ENCODE measurements at places on chromosomes 12 and 14.
A peak's percentile ranks its signal among the peaks of the same experiment; 100 is the strongest.

GRCh38 chr12:9925705-9926393 lies 6.3 kb downstream of the CLEC2A start:
- DNase-seq, result peak; percentile 2

DNA sequence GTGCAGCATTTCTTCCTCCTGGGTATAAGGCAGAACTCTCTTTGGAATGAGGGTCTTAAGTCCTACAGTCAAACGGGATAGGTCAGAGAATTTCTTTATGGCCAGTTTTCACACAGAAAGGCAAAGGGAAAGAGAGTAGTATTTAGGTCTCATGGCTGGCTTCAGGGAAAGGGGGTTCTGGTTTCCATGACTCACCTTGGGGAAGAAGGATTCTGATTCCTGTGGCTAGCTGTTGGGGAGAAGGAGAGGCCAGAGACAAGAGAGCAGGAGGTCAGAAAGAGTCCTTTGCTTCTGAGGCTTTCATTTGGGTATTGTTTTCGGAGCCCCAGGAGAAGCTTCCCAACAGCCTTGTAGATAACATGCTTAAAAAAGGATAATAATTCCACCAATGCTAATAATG lies 332.5 kb downstream of the NPAS3 start:
- DNase-seq, result no peak

GRCh38 chr12:97616946-97617345 lies 154.3 kb downstream of the RMST start:
- peak; percentile 66 for DNase-seq

- DNase-seq, result no peak
Measured at GRCh38 chr14:51988221-51988620, 1.1 kb upstream of the RTRAF start.

GRCh38 chr14:71231521-71232393 lies 324.5 kb downstream of the PCNX1 start:
- no peak for DNase-seq

Data from midbrain (tissue), 1 donor.